ENCODE measurements at places on chromosomes 12 and 14. TPM values are rescaled to one million over a fixed set of nuclear protein-coding genes. Genes with fewer than 3 reads are reported as not detected.

DNA sequence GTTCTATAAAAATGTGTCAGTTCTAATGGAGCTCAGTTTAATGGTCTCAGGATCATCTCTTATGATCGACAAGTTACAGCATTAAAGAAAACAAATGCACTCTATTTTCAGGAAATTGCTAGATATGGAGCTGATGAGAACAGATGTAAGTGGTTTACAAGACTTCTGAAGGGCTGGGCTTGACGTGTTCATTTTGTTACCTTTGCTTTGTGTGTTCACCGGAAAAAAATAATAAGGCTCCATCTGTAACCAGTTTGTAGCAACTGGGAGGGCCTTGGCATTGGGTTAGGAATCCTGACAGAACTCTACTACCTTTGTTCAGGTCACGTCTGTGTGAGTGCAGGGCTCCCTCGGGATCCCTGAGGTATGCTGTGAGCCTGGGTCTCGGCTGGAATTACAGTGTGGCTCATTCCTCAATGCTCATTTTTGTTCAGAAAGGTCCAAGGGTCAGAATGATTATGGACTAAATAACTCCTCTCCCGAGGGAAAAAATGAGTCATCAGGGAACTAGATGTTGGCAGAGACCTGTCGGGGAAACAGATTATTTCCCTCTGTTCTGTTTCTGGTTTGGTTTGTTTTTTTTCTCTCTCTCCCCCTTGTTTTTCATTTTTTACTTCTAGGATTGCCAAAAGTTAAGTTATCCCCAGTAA is 158.0 kb downstream of the SLC5A8 start:
- no peak for DNase-seq

DNA sequence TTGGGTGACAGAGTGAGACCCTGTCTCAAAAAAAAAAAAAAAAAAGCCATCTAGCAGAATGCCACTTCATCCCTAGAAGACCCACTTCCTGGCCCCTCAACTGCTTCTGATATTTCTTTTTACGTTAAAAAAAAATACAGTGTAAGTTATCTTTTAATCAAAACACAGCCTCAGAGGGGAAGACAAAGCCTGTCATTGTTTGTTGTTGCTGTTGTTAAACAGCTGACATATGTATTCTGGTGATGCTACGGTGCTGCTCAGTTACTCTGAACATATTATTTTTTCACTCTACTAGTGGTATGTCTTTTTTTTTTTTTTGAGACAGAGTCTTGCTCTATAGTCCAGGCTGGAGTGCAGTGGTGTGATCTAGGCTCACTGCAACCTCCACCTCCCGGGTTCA is 75.4 kb downstream of the PAPLN start:
- no peak for DNase-seq

DNA sequence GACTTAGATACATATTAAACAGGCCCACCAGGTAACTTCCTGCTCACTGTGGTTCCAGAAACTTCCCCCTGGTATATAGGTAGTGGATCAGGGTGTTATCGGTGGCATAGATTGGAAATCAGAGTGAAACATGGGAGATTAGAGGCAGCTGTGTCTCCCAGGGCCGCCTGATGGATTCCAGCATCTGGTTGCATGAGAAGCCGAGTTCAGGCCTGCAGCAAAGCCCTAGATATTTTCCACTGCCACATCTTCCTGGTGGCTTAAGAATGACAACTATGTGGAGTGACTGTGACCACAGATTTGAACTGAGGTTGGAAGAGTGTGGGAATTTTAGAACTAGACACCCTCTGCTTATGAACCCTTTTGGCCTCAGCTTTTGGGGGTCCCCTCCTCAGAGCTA is 184.8 kb upstream of the NTF3 start:
- no peak for DNase-seq

DNA sequence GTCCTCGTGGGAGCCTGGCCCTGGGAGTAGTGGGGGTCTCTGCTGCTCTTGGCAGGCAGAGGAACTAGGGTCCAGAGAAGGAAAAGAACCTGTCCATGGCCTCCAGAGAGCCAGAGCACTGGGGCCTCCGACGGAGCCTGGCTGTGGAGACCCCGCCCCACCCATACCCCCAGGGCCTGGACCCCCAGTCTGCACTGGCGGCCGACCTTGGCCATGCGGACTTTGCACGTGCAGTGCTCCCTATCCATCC is 1.1 kb downstream of the BEGAIN start:
- DNase-seq, result no peak

DNA sequence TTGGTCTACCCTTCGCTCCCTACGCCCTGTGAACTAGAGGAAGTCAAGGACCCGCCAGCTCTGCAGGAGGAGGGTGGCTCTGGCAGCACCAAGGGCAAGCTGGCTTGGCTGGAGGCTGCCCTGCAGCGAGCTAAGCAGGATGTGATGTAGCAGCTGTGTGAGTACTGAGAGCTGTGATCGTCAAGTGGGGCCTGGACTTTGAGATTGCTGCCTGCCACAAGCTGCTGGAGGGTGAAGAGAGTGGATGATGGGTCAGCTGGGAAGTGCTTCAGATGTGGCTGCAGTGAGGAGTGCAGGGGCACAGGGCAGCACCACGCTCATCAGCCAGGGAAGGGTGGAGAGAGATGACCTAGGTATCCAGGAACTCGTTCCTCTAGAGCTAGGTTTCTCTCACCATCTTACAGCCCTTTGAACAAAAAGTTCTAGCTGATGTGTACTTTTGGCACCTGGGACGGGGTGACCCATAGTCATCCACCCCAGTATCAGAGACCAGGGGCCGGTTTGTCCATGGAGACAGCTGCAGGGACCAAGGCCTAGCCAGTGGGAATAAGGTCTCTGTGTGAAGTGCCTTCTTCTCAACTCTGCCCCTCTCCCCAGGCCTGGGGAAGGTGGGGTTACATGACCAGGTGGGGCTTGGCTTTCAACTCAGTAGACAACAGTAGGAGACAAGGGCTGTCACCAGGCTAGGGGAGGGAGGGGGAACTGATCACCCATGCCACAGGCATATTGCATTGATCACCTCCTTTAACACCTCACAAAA is 3.2 kb downstream of the KRT86 start:
- no peak for DNase-seq

GRCh38 chr14:21078287-21078686 is 8.2 kb downstream of the ARHGEF40 start:
- DNase-seq, result no peak

GRCh38 chr12:49952391-49953055 is 2.0 kb downstream of the AQP2 start:
- DNase-seq, result no peak

GRCh38 chr12:57888409-57889157 is 42.1 kb upstream of the CTDSP2 start:
- DNase-seq, result no peak

- no peak for DNase-seq
Measured at GRCh38 chr14:105315211-105315721, 718 bp downstream of the PACS2 start.

DNA sequence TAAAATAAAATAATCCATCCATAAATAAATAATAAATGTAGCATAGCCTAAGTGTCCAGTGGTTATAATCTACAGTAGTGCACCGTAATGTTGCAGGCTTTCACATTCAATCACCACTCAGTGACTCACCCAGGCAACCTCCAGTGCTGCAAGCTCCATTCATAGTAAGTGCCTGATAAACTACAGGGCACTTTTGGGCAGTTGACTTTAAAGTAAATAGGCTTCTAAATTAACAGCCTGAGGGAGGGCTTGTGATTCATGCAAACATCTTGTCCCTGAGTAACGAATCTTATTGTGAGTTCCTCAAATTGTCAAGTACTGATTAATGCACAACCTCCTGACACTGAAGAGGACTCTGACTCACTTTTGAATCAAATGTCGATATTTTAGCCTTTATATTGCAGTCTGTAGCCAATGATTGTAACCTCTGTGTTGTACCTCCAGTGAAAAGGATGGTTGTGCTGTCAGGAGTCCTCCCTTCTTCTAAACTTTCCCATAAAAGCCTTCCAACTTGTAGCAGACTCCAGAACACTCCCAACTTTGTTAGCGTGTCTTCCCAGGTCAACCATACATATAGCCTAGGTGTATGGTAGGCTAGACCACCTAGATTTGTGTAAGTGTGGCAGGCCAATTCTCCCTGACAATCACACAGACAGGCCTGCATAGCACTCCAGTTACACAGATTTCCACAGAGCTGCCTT is 55.0 kb upstream of the BICD1 start:
- no peak for DNase-seq

DNA sequence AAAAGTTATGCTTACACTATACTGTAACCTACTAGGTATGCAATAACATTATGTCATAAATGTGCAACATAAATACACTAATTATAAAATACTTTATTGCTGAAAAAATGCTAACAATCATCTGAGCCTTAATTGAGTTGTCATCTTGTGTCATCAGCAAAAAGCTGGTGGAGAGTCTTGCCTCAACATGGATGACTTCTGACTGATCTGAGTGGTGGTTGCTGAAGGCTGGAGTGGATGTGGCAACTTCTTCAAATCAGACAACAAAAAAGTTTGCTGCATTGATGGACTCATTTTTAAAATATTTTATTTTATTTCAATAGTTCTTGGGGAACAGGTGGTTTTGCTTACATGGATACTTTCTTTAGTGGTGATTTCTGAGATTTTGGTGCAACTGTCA is 93.9 kb upstream of the AMN1 start:
- no peak for DNase-seq

DNA sequence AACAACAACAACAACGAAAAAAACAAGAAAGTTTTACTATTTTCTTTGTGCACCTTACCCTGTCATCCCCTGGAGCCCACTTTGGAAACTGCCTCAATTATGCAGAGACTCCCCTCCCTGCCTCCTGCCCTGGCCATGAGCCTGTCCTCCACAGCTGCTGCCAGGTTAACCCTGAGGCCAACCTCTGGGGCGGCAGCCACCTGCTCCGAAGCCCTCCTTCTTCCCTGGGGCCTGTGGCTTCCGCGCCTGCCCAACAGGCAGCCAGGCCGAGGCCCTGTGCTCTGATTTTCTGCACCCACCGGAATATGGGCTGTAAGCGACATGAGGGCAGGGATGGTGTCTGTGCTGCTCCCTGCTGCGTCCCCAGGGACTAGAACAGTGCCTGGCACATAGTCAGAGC is 183.0 kb downstream of the CALM1 start:
- DNase-seq, result no peak

- DNase-seq, result no peak
Measured at GRCh38 chr12:117580015-117580717, 218.7 kb upstream of the NOS1 start.

GRCh38 chr12:84891106-84891838 is 21.3 kb downstream of the SLC6A15 start:
- DNase-seq, result no peak

Gene NINJ2
- total RNA-seq, result 7.3 TPM

Gene AKAP6
- total RNA-seq, result 21.3 TPM

Gene NTN4
- 51.3 TPM for total RNA-seq

Gene TPPP2
- total RNA-seq, result not detected

Gene GZMH
- 0.97 TPM for total RNA-seq

Gene PRR4
- total RNA-seq, result 2.1 TPM

Gene MORN3
- 0.17 TPM for total RNA-seq

Measured in esophagus muscularis mucosa (tissue), 4 donors.